Cortex of kidney (tissue), 1 donor: ENCODE measurements at places on chromosomes 5 and 9.

DNA sequence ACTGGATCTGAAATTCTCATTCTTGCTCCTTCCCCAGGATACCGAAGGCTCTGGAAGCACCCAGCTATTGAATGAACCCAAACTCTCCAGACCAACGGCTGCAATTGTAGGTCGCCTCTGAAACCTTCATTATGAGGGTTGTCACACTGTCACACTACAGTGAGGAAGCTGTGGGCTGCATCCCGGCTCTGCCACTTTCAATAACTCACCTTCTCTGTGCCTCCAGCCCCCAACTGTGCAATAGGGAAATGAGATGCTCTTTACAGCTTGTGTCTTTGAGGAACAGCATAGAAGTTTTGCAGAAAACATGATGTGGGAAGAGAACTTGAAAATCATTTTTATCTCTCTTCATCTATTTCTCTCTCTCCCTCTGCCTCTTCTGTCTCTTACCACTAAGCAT is 69.6 kb upstream of the TGFBR1 start:
- no peak for DNase-seq

- no peak for DNase-seq
Observed at GRCh38 chr9:105413525-105413924, 34.3 kb upstream of the FSD1L start.

- no peak for DNase-seq
Observed at GRCh38 chr5:9850456-9850855, 220.3 kb upstream of the TAS2R1 start.

- no peak for DNase-seq
Observed at GRCh38 chr9:21056931-21057330, 20.8 kb downstream of the IFNB1 start.

DNA sequence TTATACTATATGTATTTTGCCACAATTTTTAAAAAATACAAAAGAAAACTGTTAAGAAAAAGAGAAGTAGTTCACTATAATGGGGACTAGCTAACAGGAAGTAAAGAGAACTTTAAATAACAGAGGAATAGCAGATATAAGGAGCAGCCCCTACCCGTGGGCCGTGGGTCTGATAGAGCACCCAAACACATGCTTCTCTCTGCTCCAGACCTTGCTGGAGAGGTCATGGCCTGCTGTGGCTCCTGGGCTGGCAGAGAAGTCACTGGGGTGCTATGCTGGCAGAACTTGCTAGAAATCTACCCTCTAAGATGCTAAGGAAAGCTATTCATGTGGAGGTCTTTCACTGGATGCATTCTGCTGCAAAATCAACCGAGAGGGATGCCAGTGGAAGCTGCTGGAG is 10.0 kb upstream of the TNFAIP8 start:
- no peak for DNase-seq

GRCh38 chr5:10257870-10258269 is 7.8 kb downstream of the CCT5 start:
- no peak for DNase-seq

- DNase-seq, result no peak
Observed at GRCh38 chr9:75906531-75906930, 16.1 kb downstream of the PCSK5 start.

GRCh38 chr5:122385808-122386207 is 73.8 kb downstream of the SNCAIP start:
- DNase-seq, result no peak

DNA sequence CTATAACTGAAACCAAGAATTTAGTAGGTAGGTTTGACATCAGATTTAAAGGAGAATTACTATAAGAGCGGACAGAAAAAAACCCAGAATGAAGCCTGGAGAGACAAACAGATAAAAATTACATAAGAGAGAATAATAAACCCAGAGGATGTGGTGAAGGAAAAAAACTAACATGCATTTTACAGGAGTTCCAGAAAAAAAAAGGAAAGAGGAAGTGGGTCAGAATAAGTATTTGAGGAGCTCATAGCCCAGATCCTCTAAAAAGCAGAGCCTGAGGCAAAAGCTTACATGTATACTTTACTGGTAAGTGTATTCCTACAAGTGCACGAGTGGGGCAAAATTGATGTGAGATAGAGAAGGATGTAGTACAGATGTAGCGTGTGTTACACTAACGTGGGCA is 43.1 kb upstream of the NAA35 start:
- DNase-seq, result no peak

DNA sequence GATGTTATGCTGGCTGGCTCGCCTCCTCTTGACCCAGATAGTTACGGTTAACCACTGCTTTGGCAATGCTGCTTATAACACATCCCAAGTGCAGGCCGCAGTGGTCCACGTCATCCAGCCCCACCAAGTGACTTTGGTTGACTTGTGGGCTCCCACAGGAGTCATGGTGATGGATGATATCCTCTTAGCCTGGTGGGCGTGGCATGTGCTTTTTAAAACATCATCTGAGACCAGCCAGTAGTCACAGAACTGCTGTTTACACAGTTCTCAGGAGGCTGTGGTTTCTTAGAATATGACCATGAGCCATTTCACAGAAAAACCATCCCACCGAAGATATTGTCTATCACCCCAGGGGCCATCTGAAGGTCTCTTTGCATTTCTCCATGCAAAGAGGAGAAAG is 216.9 kb downstream of the SH3GL2 start:
- DNase-seq, result no peak

- DNase-seq, result no peak
Observed at GRCh38 chr9:70987986-70988385, 133.4 kb downstream of the TRPM3 start.

DNA sequence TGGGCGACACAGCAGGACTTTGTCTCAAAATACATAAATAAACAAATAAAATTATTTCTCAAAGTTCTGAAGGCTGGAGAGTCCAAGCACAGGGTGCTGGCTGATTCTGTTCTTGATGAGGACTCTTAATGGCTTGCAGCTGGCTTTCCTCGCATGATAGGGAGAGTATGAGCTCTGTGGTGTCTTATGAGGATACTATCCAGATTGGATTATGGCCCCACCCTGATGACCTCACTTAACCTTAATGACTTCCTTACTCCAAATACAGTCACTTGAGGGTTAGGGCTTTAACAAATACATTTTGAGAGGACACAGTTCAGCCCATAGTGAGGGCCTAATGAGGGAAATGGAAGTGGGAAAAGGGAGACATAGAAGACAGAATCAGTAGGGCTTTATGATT is 87.7 kb downstream of the FOCAD start:
- DNase-seq, result no peak

DNA sequence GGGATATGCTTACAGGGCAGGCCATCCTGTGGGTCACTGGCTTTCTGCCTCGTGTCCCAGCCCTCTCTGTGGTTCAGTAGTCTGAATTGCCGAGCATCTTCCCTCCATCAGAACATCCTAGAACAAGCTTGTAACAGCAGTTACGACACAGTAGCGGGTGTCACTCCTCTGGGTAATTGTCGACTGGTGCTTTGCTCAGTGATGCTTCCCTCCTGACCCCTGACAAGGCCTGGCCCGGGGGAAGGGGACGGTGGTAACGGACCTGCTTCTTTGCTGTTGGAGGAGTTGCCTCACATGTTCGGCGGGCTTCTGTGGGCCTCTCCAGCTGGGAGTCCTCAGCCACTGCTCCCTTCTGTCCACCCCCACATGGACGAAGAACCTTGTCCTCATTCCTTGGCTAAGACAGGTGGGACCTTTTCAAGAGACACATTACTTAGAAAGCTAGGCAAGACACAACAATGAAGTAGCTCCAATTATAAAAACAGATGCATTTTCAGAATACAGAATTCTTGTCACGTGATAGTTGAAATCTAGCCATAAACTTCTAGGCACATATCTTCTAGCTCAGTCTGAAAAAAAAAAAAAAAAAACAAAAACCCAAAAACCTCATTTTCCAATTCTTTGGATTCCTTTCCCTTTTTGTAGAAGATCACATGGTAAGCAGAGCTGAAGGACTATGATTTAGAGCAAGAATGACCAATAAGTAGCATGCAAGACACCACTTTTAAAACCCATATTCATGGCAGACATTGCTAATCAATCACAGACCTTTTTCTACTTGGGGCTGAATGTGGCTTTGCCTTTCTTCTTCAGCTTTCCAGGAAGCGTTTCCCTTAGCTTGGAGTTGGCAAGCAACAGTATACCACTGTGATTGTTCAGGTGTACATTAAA is 25.0 kb downstream of the HMCN2 start:
- DNase-seq, result no peak

GRCh38 chr5:108387758-108388157 is 5.9 kb upstream of the FBXL17 start:
- no peak for DNase-seq

- DNase-seq, result no peak
Observed at GRCh38 chr5:75051217-75051751, 1.1 kb downstream of the GCNT4 start.

DNA sequence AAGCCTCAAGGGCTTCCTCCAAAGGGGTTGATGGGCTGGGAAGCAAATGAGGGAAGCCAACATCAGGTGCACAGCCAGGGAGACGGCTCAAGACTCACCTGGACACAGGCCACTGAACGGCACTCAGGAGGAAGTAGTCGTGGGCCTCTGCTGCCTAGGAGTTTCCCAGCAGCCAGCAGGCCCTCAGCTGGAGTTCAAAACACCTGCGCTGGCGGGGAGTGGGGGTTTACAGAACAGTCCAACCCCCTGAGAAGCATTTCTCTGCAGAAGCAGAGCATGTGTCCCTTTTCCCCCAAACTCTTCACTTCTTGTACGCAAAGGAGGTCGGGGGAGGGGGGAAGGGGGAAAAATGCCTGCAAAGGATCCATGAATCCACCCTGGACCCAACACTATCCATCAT is 2.3 kb downstream of the WHRN start:
- DNase-seq, result no peak

GRCh38 chr5:140214831-140215230 is 39.8 kb downstream of the CYSTM1 start:
- no peak for DNase-seq

- DNase-seq, result no peak
Observed at GRCh38 chr5:16671208-16671607, 54.4 kb upstream of the RETREG1 start.

- no peak for DNase-seq
Observed at GRCh38 chr9:9753266-9753665, 859.5 kb downstream of the PTPRD start.

DNA sequence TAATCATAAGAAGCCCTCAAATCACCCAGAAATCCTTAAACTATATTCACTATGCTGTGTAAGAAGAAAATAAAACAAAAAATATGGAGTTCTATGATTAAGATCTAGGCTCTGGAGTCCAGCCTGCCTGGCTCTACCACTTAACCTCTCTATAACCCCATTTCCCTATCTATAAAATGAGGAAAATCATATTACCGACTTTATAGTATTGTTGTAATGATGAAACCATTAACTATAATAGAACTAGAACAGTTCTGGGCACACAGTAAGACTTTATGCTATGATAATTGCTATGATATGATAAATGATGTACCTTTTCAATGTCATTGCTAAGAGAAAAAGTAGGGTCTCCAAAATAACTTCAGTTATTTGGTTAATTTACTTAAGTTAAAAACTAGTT is 40.3 kb downstream of the MPDZ start:
- DNase-seq, result no peak

- DNase-seq, result no peak
Observed at GRCh38 chr5:54440456-54440893, 15.0 kb upstream of the HSPB3 start.

DNA sequence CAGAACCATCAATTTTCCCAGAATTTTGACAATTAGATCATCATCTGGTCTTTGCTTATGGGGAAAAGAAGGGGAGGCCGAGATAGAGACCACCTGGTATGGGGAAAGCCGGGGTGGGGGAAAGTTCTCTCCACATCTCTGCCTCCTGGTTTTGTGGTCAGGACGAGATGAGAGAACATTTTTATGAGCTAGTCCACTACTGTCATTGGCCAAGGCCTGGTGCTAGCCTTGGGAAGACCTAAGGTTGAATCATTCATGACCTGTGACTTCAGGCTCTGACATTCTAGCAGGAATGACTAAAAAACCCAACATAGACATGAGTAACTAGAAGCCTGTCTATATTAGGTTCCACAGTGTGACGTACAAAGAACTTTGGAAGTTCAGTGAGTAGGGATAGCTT is 135.2 kb downstream of the PTTG1 start:
- DNase-seq, result no peak

GRCh38 chr5:14870337-14871213 is 1.0 kb downstream of the ANKH start:
- no peak for DNase-seq

GRCh38 chr5:68285075-68285840 is 69.7 kb downstream of the PIK3R1 start:
- DNase-seq, result no peak

DNA sequence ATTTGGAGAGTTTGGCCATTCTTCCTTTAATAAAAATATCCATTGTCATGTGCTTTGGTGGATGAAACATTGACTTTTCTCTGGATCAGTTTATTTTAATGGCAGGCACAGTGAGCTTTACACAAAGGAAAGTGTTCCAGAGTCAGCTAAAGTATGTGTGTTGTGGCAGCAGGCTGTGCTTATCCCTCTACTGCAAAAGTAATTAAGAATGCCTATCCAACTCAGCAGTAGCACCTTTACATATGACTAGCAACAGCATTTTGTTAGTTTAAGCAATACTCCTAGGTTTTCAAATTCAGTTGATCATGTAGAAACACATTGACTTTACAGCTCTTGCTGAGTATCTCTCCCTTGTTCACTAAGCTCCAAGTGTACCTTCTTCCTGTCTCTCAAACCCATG is 730.5 kb upstream of the RGMB start:
- no peak for DNase-seq

GRCh38 chr5:77305956-77306355 is 95.5 kb downstream of the PDE8B start:
- no peak for DNase-seq

DNA sequence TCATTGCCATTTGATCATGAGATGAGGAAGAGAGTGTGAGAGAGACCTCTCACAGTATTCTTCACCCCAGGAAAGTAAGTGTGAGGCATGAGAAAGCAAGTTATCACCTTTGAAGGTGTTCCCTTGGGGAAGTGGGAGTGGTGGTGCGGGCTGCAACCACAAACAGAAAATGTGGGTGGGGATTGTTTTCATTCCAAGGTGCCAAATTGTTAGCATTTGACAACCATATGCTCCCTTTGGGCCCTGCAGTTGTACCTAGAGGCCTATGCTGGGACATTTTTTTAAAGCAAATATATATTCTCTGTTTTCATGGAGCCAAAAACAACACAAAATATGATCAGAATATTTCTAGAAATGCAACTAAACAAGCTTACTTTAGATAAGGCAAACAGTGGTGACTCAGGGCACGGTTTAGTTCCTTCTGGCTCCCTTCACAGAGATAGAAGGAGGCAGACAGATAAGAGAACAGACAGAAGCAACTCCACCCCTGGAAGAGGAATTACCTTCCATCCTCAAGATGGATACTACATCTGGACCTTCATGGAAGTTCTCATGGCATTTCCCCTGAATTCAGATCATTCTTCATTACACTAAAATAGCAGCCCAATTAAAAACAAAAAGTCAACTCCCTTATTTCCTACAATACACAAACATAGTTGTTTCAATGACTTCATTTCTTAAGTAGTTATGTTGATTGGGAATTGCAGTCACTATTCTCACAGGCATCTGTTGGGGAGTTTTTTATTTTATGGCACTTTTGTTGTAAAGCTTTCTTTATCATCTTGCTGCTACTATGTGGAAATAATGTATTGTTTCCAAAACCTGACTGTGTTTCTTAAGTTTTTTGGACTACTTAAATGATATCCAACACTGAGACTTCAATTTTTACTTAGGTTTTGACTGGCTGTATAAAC is 416.6 kb downstream of the PLK2 start:
- no peak for DNase-seq

GRCh38 chr5:158609333-158610050 is 490.2 kb downstream of the EBF1 start:
- no peak for DNase-seq

- no peak for DNase-seq
Observed at GRCh38 chr9:86645303-86645702, 291.1 kb upstream of the TUT7 start.
